SHP77 treated with DMSO at 0.1 percent for 48 hours (cell line): ENCODE measurements at places on chromosomes 13 and 19.

DNA sequence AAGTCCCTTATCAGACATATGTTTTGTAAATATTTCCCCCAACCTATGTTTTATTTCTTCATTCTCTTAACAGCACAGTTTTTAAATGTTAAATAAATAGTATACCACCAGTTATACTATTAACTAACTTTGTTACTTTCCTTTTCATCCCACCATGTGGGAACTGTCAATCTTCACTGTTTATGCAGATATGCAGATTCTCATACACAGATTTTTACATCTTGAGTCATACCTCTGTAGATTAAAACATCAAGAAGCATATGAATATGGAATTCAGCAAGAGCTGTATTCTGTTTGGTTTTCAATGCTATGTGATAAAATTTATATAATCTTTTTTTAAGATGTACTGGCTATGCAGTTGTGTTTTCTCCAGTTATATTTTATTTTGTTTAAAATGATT, 566.3 kb downstream of the LIG4 start:
- DNase-seq = no peak

DNA sequence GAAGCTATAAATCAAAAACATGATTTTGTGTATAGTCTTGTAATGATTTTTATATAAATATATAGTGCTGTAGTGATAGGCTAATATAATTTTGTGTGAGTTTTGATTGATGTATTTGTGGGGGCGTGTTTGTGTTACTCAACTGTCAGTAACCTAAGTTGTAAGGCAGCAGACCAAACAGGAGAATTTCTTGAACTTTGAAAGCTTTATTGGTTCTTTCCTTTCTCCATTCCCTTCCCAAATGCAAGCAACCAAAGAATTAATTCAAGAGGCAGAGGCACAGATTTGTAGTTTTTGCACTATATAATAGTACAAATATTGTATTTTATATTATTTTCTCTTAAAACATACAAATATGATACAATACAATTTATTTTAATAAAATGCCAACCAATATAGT, 109.6 kb downstream of the FLT1 start:
- no peak for DNase-seq

- no peak for DNase-seq
Observed at GRCh38 chr19:54281007-54281728, at the start of gene LILRB2. Gene LILRB2, minus strand, starts transcription at chr19:54281110. Its CDS starts 614 bp downstream, at chr19:54280496.

- no peak for DNase-seq
Observed at GRCh38 chr13:102461302-102461701, 59.5 kb upstream of the FGF14 start.

DNA sequence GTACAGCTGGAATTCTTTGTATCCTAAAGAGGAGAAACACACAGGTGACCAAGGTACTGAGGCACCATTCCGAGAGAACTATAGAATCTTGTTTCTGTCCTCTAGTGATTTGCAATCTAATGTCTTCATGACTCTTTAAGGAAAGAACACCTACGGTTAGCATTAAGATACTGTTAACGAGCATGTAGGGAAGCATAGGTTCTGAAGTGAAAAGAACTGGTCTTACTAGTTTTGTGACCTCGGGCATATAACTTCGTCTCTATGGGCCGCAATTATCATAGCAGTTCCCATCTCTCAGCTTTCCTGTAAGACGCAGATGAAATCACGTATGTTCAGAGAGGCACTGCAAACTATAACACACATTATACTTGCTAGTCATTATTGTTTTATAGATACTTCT, 193.0 kb upstream of the NBEA start:
- no peak for DNase-seq

DNA sequence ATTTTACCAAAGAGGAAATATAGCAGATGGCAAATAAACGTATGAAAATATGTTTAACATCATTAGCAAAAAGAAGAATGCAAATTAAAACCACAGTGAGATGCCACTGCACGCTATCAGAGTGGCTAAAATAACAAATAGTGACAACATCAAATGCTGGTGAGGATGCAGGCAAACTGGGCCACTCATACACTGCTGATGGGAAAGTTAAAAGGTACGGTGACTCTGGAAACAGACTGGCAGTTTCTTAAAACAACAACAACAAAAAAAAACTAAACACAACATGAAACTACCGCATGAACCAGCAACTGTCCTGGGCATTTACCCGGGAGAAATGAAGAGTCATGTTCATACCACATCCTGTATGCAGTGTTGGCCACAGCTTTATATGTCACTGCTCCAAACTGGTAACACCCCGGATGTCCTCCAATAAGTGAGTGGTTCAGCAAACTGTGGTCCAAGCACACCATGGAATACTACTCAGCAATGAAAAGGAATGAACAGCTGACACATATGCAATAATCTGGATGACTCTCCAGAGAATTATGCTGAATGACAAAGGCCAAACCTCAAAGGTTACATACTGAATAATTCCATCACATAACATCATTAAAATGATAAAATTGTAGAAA, 22.3 kb downstream of the EPS15L1 start:
- DNase-seq = no peak

DNA sequence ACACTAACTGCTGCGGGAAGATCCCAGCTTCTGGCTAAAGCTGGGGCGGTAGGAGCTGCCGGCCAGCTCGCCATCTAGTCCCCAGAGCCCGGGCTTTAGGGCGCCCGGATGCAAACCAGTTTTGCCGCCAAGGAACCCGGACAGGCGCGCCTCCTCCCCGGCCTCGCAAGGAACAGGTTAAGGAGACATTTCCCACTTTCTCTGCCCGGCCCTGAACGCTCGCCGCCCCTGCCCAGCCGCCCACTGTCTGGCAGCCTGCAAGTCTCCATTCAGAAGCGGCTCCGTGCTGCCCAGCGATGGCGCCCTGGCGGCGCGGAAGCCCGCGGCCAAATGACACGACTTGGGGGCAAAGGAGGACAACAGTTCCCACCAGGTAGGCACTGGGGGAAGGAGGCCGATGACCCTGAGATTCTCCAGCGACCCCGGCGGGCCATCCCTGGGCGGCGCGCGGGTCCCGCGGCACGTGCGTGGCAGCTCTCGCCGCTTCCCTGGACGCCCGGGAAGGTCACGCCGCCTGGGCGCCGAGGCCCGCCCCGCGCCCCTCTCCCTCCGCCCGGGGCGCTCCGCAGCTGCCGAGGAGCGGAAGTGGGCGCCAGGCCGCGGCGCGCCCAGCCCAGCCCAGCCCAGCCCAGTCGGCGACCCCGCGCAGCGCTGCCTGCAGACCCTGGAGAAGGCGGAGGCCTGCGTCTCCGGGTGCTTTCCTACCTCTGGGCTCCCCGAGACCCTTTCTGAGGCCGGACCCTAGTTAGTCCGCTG, 42.2 kb upstream of the HNRNPA1L2 start:
- DNase-seq = no peak

- DNase-seq = no peak
Observed at GRCh38 chr19:2423915-2424685, 3.3 kb downstream of the TIMM13 start.

- DNase-seq = no peak
Observed at GRCh38 chr19:9445037-9445436, 9.7 kb upstream of the ZNF266 start.

GRCh38 chr19:46913852-46914430, 53.1 kb downstream of the ARHGAP35 start:
- no peak for DNase-seq
